LoVo (cell line): ENCODE measurements at places on chromosomes 12 and 14.

GRCh38 chr12:55699471-55700055 is 8.1 kb downstream of the ITGA7 start:
- no peak for DNase-seq

DNA sequence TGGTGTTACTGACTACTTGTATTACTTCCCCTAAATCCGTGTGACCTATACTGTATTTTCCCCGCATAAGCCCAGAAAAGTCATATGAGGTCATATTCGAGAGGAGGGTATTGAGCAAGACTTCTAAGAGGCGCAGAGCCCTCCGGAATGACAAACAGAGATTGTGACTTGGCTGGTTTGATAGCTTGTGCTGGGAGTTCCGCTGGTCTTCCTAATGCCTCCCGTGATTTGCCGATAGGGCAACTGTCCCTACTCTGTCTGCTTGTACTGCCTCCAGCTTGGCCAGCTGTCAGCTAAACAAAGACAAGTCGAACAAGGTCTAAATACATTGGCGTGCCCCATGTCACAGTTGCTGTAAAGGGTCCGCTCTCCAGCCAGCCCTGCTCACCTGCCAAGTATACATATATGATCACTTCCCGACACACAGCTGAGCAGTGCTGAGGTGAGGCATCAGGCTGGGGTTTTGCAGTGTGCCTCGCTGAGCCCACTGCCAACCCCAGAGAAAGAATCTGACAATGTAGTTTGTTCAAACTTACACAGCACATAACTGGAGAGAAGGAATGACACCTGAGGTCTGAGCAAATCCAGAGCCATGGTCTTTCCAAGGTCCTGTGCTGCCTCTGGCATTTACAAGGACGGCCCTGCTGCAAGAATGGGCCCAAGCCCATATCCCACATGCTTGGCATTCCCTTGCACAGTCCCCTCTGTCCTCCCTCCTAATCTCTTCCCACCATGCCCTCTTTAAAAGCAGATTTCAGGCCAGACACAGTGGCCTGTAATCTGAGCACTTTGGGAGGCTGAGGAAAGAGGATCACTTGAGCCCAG is 23.7 kb downstream of the LGMN start:
- DNase-seq = no peak

DNA sequence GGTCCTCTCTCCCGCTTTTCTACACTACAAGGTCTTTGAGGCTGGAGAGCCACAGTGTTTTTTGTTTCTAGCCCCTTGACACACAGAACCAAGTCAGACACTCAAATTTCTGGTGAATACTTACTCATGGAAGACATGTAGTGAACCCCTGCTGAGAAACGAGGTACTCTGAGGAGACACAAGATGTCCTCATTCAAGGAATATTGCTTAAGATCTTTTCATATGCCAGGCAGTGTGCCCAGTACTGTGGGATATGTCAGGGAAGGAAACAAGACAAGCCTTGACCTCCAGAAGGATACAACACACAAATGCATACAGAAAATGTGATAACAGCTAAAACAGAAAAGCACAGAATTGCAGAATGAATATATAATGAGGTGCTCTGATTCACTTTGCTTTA is 75.9 kb downstream of the TMTC1 start:
- no peak for DNase-seq

- peak; percentile 27 for DNase-seq
Measured at GRCh38 chr14:94129758-94130414, 482 bp upstream of the IFI27L2 start.

DNA sequence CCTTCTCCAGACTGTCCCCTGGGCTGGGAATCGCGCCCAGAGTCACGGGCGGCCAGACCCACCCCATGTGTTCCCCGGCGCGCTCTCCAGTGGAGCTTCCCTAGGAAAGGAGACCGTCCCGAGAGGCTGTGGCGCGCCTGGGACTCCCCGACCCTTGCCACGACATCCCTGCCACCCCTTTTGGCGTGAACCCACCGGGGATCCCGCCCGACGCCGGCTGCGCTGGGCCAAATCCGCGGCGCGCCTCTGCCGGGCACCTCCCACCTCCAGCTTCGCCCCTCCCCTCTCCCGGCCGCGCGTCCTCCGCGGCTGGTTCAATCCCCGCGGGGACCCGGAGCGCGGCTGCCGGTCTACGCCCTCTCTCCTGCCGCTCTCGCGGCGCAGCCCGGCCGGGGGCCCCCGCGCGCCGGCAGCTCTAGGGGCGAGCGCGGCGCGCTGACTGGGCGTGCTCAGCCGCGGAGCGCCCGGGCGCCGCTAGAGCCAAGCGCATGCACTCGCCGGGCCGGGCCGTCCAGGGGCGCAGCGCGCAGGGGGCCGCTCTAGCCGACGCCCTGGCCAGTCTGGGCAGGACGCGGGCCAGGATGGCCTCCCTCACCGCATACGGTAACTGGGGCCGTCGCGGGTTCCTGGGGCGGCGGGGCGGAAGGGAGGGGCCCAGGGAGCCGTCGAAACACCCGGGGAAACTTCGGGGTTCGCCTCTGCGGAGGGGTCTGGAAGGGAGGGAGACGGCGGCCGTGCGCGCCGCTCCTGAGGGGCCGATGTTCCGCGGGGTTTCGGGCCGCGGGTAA is 77.4 kb upstream of the ANO4 start:
- DNase-seq = no peak
